ENCODE measurements at places on chromosomes 16 and 17.

DNA sequence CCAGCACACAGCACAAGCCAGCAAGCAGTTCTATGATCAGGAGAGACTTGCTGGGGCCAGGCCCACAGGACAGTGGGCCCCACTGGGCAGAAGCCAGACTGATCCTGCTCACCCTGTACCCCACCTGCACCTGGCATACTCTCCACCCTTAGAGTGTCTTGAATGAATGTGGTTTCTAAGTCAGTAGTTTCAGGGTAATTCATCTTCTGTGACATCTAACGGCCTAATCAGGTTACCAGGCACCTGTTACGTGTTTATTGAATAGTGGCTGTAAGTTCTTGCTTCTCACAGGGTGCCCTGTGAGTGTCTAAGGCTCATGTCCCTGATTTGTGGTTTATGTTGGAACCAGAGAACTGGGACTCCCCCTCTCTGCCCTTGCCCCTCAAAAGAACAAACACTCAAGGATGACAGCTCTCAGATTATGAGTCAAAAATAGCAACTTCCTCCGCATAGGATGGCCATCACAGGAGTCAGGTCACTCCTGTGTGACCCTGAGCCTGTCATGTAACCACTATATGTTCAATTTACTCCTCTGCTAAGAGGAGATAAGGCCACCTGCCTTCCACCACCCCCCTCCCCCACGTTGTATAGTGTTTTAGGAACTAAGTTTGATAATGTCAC, 7.0 kb upstream of the OR2C1 start:
- no peak for DNase-seq

GRCh38 chr17:5809580-5810188, 225.4 kb upstream of the NLRP1 start:
- no peak for DNase-seq

- no peak for DNase-seq
Measured at GRCh38 chr17:52120465-52120864, 38.0 kb downstream of the CA10 start.

DNA sequence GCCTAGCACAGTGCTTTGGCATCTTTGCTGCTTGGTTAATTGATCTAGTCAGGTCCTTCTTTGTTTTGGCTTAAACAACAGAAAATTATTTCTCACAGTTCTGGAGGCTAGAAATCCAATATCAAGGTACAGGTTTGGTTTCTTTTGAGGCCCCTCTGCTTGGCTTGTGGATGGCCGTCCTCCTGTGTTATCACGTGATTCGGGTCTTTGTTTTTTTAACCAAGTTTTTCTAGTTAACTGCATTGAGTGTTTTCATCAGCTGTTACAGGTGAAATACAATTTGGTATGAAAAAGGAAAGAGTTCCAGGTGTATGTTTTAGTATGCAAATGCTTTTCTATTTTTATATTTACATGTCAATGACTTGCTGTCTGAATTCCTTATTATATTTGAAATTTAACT, 2.8 kb downstream of the NLK start:
- DNase-seq = no peak

DNA sequence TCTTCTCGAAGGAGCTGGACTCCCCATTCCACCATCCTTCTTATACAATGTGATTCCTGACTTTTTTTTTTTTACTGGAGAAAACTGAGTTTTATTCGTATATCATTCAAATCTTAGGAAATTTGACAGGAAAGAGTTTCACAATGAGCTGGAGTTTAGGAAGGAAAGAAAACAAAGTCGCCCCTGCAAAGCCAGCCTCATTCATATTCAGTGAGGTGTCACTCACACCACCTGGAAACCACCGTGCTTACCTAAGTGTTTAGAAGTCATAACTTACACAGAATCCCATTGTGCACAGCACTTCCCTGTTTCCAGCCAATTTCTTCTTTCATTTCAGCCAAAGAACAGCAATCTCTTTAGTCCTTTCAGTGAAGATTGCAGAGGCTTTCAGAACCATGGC, 90.3 kb upstream of the CHMP6 start:
- no peak for DNase-seq

DNA sequence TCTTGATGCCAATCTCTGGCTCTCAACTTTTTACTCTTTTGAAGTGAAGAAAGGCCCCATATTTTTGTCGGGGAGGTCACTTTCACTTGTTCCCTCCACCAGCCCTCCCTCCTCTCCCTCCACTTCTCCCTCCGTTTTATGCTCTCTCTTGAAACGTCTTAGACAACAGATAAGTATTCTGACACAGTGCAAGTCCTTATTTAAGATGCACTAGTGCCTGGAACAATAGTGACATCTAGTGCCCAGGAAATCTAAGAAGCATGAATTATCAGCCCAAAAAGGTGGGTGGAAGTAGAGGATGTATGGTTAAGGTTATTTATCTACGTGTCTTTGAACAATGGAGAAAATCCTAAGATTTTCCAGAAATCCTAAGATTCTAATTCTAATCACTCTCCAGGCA, 17.9 kb downstream of the PSME3IP1 start:
- DNase-seq = no peak

GRCh38 chr16:30027588-30028437, 3.3 kb downstream of the TLCD3B start:
- no peak for DNase-seq

DNA sequence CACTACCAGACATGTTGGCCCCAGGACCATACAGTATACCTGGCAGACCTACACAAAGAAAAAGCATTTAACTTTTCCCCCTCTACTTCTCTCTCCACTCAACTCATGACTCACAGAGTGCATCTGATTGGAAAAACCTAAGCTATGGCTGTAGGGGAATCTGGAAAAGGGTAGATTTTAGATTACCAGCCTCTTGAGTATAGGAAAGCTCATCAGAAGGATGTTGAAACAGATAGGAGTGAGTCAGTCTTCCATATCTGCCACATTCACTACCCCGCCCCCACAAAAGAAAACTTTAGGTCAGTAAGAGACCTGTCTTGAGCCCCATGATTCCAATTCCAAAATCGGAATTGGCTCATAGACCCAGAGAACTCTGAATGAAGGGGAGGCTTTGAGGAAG, 12.3 kb downstream of the KRT9 start:
- DNase-seq = no peak

- DNase-seq = no peak
Measured at GRCh38 chr17:77036136-77036840, 104.5 kb upstream of the SEC14L1 start.

DNA sequence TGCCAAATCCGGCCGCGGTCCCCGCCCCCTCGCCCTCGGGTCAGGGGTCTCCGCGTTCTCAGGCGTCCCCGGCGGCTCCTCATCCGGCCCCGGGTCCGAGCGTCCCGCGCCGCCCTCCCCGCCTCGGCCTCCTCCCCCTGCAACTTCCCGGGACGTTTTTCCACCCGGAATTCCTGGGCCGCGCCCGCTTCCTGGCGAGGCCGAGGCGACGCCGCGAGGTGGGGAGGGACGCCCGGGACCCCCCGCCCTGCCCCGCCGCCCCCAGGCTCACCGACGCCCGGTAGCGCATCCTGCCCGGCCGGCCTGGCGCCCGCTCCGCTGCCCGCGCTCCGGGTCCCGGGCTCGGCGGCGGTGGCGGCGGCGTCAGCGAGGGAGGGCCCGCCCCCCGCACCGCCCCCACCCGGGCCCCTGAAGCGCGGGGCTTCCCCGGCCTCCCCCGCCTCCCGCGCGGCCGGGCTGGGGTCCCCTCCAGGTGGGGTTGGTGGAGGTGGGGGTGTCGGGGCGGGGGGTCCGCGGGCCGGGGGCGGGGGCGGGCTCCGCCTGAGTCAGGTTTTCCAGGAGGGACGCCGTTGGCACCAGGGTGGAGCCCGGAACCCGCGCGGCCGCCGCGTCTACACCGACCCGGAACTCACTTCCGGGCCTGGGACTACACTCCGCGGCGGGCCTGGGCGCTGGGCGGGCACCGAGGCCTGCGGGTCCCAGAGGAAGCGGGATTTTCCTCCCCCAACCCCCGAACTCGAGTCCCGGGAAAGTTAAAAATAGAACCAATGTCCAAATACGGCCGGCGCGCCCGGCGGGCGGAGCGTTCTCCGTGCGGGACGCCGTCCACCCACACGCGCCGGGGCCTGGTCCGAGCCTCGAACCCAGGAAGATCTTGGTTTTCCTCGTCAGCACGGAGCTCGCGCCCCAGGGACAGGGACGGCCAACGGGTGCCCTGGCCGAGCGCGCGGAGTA, 6.8 kb downstream of the MYO1C start:
- peak; percentile 85 for DNase-seq

GRCh38 chr17:4043862-4044261, 79.6 kb upstream of the ATP2A3 start:
- DNase-seq = no peak

- no peak for DNase-seq
Measured at GRCh38 chr16:62889097-62889496, 852.9 kb upstream of the CDH8 start.

GRCh38 chr17:68346448-68346847, 55.2 kb downstream of the ARSG start:
- peak; percentile 90 for DNase-seq

DNA sequence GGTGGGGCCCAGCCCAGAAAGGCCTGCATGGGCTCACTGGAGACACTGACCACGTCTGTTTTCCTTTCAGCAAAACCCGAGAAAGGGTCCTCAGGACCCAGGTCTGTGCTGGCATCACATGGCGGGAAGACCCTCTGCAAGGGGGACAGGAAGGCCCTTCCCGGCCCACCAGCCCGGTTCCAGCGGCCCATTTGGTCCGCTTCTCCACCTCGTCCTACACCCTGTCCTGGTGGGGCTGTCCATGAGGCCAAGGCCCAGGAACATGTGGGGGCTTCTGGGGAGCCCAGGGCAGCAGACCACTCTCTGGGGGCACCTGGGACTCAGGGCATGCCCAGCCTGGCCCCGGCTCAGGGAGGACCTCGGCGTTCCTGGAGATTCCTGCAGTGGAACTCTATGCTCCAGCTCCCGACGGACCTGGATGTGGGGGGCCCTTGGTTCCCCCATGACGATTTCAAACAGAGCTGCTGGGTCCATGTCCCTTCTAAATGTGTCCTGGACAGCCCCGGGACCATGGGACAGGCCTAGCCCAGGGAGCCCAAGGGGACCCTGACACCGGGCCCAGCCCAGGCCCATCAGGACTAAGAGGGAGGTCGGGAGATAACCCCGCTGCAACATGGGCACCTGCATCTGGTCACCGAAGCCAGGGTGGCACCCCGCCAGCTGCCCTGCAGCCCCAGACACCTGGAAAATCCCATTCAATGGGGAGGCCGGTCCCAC, 26.4 kb upstream of the KSR1 start:
- peak; percentile 74 for DNase-seq

DNA sequence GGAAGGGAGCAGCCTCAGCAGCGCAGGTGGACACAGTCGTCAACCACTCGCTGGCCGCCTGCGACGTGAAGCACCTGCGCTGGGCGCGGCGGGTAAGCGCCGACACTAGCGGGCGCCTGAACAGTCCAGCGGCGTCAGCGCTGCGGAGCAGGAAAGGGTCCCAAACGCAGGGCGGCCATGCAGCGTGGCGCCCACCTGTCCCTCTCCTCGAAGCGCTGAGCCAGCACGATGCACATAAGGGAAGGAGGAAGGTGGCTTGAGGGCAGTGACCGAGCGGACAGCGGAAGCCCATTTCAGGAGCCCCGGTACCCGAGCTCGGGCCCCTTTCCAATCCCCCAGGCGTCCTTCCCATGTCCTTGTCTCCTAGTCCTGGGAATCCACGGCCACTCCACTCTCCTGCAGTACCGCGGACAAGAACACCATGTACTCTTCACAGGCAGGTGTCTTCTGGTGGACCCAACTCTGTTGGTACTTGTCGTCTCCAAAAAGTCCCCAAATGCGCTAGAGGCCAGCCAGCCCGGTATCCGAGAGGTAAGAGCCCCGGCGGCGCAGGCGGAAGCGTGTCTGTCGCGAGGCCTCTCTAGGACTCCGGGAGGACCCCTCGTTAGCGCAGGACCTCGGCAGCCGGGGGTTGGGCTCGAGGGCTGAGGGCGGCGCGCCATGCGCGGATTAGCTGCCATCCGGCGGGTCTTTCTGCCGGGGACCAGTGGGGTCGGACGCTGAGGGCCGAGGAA, 14.4 kb downstream of the ZNF232 start:
- DNase-seq = no peak

DNA sequence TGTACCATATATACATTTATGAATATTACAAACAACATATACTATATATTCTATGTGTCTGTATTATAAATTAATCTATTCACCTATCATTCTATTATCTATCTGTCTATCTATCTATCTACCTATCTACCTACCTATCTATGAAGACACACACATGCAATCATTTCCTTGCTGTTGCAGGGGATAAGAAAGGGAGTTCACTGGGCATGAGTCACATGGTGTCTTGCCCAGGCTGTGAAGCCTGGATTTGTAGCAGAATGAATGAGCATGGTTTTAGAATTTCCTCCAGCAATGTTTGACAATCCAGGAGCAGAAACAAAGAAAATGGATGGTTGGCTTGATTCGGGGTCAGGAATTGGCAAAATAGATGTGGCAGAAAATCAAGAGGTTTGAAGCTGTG, 23.2 kb upstream of the FAM20A start:
- no peak for DNase-seq

GRCh38 chr17:78096093-78096492, 32.5 kb downstream of the TMC6 start:
- DNase-seq = no peak

GRCh38 chr17:35361027-35361426, 12.4 kb downstream of the SLFN11 start:
- no peak for DNase-seq

DNA sequence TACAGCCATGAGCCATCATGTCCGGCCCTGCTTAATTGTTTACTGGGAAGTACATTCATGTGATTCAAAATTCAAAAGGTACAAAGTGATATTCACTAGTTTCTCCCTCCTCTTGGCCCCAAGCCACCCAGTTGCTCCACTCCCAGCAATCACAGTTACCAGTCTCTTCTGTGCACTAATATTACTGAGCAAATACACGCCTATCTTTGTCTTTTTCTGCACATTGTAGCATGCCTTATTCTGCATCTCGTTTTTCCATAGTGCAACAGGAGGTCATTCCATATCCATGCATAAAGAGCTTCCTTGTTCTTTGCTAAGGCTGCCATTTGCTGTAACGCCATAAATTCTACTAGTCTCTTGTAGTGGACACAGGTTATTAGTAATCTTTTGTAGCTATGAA, 2.2 kb upstream of the ALOX15 start:
- DNase-seq = no peak

GRCh38 chr16:82857693-82858365, 231.1 kb downstream of the CDH13 start:
- DNase-seq = no peak

GRCh38 chr16:64809876-64810629, 311.8 kb downstream of the CDH11 start:
- DNase-seq = no peak

DNA sequence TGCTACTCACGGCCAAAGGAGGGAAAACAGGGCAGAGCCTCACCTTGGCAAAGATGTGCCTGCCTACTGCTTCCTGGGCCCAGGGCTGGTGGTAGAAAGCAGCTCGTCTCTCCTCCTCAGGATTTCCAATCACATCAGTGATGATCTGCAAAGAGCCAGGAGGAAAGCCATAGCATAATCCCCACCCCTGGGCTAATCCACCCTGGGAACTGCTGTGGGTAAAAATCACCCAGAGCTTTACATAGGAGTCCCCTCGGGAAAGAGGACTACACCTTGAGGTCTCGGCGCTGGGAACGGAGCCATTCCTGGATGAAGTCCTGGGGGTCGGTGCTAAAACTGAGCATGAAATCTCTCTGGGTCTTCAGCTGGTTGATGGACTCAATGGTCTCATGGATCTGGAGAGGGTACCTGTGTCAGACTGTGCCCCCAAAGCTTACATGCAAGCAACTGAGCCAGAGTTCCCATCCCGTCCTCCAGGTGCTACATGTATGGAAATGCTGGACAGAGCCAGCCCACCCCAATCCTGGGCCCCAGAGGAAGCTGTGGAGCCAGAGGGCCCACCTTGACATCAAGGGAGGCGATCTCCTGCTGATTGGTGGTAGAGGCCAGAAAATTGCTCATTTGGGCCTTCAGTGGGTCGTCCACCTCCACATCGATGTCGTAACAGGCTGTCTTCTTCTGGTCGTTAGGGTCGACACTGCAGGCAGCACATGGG, 5.7 kb upstream of the FTSJ3 start:
- no peak for DNase-seq
